Activated CD8-positive, alpha-beta memory T cell treated with anti-CD3 and anti-CD28 coated beads for 1 hour (primary cell): ENCODE measurements at places on chromosomes 5 and 9.
A peak's percentile ranks its signal among the peaks of the same experiment; 100 is the strongest.

- DNase-seq = no peak
Measured at GRCh38 chr9:108671176-108671575, 184.6 kb downstream of the ACTL7B start.

GRCh38 chr9:130132746-130133145, 39.5 kb upstream of the NCS1 start:
- no peak for DNase-seq

DNA sequence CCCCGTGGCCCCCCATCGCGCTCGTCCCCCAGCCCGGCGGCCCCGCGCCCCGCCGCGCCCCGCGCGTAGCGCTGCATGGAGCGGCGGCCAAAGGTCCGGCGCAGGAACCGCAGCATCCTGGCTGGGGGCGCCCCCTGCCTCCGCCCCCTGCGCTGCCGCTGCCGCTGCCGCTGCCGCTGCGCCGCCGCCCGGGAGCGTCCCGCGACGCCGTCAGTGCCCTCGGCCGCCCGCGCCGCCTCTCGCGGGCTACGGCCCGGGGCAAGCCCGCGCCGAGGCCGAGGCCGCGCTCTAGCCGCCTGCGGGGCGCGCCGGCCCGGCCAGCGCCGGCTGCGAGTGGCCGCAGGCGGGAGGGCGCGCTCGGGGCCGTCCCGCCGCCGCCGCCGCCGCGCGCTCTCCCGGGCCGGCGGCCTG, 523 bp downstream of the EPB41L4B start:
- no peak for DNase-seq

GRCh38 chr9:125431741-125432271, 170.2 kb downstream of the GAPVD1 start:
- no peak for DNase-seq

DNA sequence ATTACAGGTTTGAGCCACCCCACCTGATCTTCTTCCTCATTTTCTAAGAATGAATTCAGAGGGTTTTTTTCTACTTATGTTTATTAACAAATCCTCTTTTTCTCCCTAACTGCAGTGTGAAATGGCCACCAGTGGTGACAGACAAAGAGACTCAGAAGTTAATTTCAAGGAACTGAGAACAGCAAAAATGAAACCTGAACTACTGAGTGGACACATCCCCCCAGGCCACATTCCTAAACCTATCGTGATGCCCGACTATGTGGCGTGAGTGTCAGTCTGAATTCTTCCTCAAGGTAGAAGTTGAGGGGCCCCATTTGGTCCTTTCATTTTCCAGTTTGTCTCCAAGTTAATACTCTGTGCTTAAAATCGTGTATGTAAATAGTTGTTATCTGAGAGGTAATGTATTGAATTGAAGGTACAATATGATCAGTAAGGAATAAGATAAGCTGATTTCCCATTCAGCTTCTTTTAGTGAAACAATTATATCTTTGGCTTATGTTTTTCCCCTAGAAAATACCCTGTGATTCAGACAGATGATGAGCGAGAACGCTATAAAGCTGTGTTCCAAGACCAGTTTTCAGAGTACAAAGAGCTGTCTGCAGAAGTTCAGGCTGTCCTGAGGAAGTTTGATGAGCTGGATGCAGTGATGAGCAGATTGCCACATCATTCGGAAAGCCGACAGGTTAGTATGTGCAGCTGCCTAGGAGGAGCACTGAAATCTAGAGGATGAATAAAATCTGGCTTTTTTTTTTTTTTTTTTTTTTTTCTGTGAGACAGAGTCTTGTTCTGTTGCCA, 17.7 kb downstream of the MARVELD2 start:
- DNase-seq = no peak

- no peak for DNase-seq
Measured at GRCh38 chr9:77851882-77852595, 179.6 kb downstream of the GNAQ start.

GRCh38 chr9:121279776-121280388, 11.9 kb downstream of the GSN start:
- DNase-seq = no peak

- DNase-seq = no peak
Measured at GRCh38 chr5:169439362-169439761, 138.4 kb upstream of the SLIT3 start.

GRCh38 chr5:173303878-173304590, 24.2 kb downstream of the STC2 start:
- DNase-seq = no peak

DNA sequence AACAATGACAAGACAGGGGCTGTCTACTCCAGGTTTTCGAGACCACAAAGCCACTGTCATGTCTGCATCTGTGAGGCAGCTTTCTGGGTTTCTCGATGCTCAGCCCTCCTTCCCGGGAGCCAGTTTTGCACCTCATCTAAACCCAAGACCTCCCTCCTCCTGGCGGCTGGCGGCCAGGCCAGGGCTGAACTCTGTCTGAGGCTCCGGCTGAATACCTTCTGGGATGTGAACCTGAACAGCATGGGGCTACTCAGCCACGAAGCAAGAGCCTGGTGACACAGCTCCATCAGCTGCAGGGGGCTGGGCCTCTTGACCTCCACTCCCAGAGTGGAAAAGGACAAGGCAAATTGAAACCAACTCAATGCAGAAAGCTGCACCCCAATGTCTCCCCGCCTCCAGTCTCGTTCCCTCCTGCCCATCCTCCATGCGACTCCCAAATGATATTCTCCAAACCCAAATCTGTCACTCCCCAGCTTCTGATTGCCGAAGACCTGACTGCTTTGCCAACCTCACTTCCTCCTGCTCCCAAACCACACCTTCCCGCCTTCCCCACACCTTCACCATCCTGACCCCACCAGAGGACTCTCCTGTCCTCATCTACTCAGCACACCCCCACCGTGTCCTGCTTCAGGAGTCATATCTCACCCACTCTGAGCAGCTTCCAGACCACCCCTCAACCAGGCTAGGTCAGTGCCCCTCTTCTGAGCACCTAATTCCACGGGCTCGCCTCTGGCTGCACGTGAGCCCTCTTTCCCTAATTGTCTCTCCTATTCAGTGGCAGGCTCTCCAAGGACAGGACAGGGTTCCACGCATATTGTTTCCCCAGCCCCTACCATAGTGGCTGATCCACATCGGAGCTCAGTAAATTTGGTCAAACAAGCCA, 4.5 kb downstream of the ANKS6 start:
- DNase-seq = no peak

DNA sequence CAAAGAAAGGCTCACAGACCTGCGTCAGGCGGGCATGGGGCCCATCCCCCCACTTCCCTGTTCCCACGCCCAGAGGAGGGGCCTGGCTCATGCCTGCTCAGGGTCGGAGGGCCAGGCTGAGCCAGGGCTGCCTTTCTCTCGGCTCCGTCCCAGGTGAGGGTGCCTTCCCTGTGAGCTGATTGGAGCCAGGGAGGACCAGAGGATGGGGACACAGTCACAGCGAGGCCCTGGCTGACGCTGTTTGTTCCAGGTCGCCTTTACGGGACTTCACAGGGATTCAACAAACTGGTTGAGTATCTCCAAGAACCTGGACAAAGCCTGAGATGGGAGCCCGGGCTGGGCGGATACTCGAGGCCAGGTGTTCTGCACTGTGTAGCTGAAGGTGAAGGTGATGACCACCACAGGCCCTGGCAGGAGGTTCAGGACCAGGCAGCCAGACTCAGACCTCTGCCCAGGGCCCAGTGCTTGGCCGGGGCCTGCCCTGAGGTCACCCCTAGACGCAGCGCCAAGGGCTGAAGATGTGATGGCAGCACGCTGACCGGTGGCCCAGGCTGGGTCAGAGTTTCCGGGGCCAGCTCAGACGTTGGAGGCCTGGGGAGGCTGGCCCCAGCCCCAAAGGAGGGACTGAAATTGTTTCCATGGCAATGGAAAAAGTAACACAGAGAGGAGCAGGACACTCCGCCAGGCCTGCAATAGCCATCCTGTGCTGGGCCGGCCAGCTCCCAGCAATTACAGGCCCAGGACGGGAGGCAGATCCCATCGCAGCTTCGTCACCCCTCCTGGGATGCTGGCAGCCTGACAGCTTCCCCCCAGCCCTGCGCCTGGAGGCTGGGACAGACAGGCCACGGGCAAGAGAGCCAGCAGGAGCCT, 65.3 kb upstream of the ADAMTS2 start:
- DNase-seq = no peak

DNA sequence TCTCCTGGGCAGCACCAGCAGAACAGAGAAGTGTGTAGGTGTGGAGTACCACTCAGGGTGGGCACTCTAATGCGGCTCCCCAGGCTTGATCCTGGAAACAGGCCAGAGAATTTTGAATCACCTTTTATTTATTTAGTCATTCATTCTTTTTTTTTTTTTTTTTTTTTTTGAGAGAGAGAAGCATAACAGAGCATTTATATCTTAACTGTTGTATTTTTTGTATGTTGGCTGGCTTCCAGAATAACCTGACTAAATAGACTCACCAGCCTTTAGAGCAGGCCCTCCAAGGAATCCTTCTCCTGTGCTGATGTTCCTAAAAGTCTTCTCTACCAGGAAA, 153.4 kb downstream of the PIK3R1 start:
- DNase-seq = no peak

- no peak for DNase-seq
Measured at GRCh38 chr5:78411586-78411985, 51.2 kb downstream of the SCAMP1 start.

GRCh38 chr5:107510125-107510524, 160.6 kb downstream of the EFNA5 start:
- no peak for DNase-seq

GRCh38 chr5:87254035-87254434, 13.6 kb upstream of the RASA1 start:
- no peak for DNase-seq

DNA sequence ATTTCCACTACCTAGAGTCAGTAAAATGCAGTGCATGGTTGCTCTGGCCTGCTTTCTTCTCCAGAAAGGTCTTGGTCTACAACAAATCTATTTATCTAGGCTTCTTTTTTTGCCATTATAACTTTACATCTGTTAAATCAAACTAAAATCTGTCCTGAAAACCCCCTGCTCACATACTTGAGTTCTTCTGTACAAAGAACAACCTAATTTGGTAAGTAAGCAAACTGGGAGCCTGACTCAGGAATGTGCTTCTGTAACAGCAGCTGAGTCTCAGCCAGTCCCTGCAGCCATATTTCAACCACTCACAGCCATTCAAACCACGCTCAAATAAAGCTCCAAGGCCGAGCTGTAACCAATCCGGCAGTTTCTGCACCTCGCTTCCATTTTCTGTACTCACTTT, 95.8 kb downstream of the PLPP1 start:
- no peak for DNase-seq

DNA sequence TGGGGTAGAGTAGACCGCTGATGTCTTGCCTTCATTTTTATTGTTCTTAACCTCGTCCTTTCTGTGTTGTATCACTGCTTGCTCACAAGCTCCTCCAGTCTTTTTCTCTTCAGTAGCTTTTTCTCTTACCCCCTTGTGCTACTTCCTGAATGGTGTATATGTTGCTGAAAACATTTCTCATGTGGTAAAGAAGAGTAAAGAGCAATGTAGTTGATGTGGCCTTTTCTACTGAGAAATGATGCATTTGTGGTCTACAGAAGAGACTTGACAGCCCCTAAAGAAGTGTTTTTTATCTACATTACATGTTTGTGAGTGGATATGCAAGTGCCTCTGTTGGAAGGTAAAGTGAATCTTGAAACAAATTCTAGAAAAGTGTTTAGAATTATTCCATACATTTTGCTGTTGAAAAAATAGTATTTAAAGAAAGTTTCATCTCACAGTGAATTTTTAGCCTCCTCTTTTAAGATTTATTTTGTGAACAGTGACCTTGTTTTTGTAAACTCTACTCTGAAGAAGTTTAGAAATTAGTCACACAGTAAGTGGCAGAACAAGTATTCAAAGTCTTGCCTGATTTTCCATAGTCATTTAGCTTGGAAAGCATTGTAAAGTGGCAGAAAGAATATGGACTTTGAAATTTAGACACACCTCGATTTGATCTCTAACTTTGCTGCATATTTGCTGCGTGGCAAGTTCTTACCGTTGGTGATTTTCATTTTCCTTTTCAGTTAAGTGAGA, 17.4 kb downstream of the CDC42SE2 start:
- no peak for DNase-seq

DNA sequence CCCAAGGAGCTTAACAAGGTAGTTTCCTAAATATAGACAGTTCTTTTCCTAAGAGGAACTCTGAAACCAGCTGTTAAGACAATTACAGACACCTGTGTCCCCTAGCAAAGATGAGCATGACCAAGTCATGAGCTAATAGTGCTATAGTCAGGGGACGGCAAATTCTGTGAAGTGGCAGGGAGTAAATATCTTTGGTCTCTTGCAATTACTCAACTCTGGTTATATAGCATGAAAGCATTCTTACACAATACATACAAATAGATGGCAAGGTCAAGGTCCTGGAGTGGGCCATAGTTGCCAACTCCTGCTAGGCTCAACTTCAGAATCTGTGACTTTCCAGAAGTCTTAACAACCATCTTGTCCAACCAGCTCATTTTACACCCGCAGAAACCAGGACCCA, 103.7 kb downstream of the RFK start:
- no peak for DNase-seq

GRCh38 chr5:80466669-80467485, 21.0 kb upstream of the FAM151B start:
- no peak for DNase-seq

GRCh38 chr9:15306068-15306756, 804 bp downstream of the TTC39B start:
- peak; percentile 24 for DNase-seq

GRCh38 chr9:127931092-127931881, 710 bp upstream of the PIP5KL1 start:
- DNase-seq = no peak

DNA sequence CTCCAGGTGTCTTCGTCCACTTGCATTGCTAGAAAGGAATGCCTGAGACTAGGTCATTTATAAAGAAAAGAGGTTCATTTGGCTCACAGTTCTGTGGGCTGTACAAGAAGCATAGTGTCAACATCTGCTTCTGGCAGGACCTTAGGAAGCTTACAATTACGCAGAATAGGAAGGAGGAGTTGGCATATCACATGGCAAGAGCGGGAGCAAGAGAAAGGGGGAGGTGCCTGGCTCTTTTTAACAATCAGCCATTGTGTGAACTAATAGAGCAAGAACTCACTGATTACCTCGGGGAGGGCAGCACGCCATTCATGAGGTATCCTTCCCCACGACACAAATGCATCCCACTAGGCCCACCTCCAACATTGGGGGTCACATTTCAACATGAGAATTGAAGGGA, 134.4 kb upstream of the EFNA5 start:
- DNase-seq = no peak

- DNase-seq = no peak
Measured at GRCh38 chr9:5355817-5356216, 16.1 kb upstream of the RLN1 start.

GRCh38 chr5:113520429-113520828, 6.9 kb downstream of the YTHDC2 start:
- DNase-seq = no peak

- DNase-seq = no peak
Measured at GRCh38 chr9:97563458-97564135, 62.1 kb downstream of the TMOD1 start.

- DNase-seq = no peak
Measured at GRCh38 chr5:173191561-173191960, 43.4 kb downstream of the NKX2-5 start.

DNA sequence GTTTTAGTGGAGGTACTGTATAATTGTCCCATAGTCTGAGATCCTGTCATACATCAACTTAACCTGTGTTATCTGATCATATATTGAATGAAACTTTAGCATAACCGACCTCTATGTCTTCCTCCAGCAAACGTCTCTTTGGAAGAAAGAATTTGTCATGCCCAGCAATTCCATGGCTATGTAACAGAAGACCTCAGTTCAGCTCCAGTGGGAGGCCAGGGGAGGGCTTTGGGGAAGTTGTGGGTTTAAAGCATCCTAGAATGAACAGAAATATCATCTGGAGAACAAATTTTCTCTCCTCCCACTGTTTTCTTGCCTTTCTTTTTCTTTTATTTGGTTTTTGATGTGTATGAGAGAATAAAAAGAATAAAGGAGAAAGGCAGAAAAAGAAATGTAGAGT, 164.5 kb downstream of the GAS1 start:
- DNase-seq = no peak

GRCh38 chr9:9079473-9079872, 1279.9 kb upstream of the DMAC1 start:
- no peak for DNase-seq
